ENCODE measurements at places on chromosomes 16 and 17. TPM values are rescaled to one million over a fixed set of nuclear protein-coding genes. Genes with fewer than 3 reads are reported as not detected.
A peak's percentile ranks its signal among the peaks of the same experiment; 100 is the strongest.

Gene ADAMTS18
- total RNA-seq: not detected

DNA sequence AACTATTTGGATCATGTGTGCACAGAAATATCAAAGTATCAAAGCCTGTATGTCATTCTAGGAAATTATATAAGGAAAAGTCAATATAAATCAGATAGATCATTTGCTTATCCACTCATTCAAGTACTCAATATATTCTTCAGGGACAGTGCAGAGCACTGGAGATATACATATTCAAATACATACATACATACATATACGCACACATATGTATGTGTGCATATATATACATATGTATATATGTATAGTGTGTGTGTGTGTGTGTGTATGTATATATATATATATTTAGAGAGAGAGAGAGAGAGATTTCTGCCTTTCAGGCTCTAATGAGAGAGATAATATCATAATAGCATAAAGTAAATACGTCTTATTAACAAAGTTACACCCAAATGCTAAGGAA is 169.2 kb downstream of the PMP22 start:
- no peak for ATAC-seq

- ATAC-seq: no peak
Measured at GRCh38 chr16:56747486-56748045, 17.6 kb downstream of the NUP93 start.

GRCh38 chr17:59151006-59151405 is 4.0 kb downstream of the SKA2 start:
- ATAC-seq: no peak

DNA sequence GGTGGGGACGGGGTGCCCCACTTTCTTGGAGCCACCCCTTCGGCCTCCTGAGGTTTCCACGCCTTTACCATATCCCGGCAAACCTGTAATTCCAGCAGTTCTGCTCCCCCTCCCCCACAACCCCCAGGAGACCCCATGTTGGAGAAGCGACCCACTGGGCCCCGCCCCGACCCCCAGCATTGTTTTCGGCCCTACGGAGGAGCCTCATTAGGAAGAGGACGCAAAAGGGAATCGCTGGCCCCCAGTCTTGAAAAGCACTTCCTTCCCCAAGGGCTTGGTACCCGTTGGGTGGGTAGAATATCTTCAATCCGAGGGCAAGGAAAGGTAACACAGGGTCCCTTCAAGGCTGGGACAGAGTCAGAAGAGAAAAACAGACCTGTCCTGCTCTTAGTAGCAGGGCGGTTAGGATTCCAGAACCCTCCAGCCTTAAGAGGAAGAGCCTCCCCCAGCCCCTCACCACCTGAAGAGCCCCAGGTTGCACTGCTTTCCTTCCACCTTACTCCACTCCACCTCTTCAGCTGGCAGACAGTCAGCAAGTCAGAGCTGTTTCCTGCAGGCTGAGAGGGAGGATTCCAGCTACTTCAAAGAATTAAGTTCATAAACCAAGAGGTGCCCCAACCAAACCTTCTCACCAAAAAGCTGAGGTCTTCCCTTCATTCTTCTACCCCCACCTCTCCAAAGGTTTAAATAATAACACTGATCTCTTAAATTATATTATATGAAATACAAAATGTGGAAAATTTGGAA is 803 bp upstream of the TLCD2 start:
- no peak for ATAC-seq

Gene RHBDF1
- total RNA-seq: 0.24 TPM

GRCh38 chr16:89200124-89200849 is at the start of gene SLC22A31:
SLC22A31 (minus strand) TSS chr16:89200537; CDS start chr16:89200501, 36 bp downstream.
- no peak for ATAC-seq

DNA sequence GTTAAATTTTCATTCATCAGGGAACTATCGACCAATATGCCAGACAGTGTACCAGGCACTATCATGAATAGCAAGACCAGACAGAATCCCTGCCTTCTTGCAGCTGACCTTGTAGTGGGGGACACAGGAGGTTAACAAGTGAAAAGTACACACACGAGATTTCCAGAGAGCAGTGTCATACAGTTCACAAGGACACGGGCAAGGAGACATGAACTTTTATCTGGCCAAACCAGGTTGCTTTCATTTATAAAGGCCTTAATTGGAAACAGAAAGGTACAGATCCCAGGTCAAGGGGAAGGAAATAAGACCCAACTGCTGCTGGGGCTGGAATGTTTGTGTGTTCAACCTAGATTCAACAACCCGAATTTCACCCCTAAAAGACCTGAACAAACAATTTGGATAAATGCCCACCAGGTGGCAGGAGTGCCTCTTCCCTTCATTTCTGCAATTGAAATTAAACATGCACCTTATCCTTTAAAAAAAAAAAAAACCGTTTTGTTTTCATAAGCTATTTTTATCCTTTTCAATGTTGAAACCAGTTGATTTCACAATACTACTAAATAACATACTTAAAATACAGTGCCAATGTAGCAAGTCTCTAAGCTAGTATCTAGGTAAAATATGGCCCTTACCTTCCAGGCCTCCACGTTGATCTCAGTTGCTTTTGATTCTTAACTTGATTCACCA is 65.9 kb downstream of the EMP2 start:
- no peak for ATAC-seq

GRCh38 chr17:68595496-68595895 is 5.7 kb downstream of the FAM20A start:
- no peak for ATAC-seq

Gene HSD11B2
- 0.21 TPM for total RNA-seq

GRCh38 chr16:69563605-69564580 is 1.9 kb upstream of the NFAT5 start:
- ATAC-seq: peak; percentile 85

- ATAC-seq: no peak
Measured at GRCh38 chr17:71899317-71899716, 221.5 kb upstream of the SOX9 start.
